Hematopoietic multipotent progenitor cell treated with erythropoietin and hydrocortisone succinate and interleukin-3 and kit ligand, for 15 days (in vitro differentiated cells): ENCODE measurements at places on chromosomes 12 and 14.

DNA sequence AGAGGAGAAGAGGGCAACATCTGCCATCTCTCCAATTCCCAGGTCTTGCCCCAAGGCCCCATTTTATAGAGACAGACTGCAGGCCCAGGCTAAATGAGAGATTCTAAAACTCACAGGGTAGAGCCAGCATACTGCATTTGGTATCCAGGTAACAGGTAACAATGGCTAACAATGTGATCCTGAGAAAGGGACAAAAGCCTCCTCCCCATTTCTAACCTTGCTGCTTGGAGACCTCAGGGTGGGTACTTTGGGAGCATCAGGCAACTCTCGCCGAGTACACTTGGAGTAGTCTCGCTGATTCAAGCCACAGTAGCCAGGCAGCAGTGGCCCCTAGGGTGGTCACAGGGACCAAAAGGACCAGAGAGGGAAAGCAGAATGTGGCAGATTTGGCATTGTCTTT lies 162.6 kb upstream of the PLEKHA5 start:
- no peak for DNase-seq

- no peak for DNase-seq
Observed at GRCh38 chr14:101019541-101019940, 116.0 kb upstream of the RTL1 start.

GRCh38 chr12:50927356-50927755 lies 25.0 kb upstream of the HIGD1C start:
- no peak for DNase-seq

DNA sequence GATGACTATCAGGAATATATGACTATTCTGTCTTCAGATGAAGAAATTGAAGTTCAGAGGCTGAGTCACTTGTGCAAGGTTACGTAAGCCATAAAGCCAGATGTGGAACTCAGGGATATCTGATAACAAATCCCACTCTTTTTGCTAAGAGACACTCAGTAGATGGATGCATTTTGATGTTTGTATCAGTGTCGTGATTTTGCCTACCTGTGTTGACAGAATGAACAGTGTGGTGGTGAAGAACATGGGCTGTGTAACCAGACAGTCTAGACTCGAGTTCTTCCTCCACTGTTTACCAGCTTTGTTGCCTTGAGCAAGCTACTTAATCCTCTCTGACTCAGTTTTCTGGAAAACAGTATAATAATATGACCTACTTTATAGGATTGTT lies 93.9 kb downstream of the DAAM1 start:
- DNase-seq = no peak

DNA sequence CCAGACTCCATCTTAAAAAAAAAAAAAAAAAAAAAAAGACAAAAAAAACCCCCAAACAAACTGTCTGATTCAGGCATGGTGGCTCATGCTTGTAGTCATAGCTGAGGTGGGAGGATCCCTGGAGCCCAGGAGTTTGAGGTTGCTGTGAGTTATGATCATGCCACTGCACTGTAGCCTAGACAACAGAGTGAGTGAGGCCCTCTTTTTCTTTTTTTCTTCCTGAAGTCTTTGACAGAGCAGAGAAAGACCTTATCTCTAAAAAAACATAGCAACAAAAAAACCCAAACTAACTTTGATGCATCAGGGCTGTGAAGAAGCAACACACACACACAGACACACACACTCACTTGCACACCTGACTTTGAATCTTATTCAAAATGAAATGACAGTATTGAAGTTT lies 7.7 kb upstream of the AMN1 start:
- DNase-seq = no peak

- no peak for DNase-seq
Observed at GRCh38 chr14:65904988-65905387, 492.5 kb downstream of the FUT8 start.
